ENCODE measurements at places on chromosomes 1 and 21. TPM values are rescaled to one million over a fixed set of nuclear protein-coding genes. Genes with fewer than 3 reads are reported as not detected.

RHD gene
- not detected for total RNA-seq

ANGPTL3 gene
- total RNA-seq: not detected

CHIA gene
- not detected for total RNA-seq

PCBP3 gene
- total RNA-seq: 17.2 TPM

BSDC1 gene
- 248 TPM for total RNA-seq

FAM163A gene
- total RNA-seq: not detected

NHLH1 gene
- not detected for total RNA-seq

HHAT gene
- 19.0 TPM for total RNA-seq

TCHH gene
- total RNA-seq: 0.91 TPM

ARHGEF10L gene
- 26.0 TPM for total RNA-seq

MMP23B gene
- total RNA-seq: 55.4 TPM

Measured in prostate gland (tissue), 2 donors.